ENCODE measurements at places on chromosomes 4 and X.

DNA sequence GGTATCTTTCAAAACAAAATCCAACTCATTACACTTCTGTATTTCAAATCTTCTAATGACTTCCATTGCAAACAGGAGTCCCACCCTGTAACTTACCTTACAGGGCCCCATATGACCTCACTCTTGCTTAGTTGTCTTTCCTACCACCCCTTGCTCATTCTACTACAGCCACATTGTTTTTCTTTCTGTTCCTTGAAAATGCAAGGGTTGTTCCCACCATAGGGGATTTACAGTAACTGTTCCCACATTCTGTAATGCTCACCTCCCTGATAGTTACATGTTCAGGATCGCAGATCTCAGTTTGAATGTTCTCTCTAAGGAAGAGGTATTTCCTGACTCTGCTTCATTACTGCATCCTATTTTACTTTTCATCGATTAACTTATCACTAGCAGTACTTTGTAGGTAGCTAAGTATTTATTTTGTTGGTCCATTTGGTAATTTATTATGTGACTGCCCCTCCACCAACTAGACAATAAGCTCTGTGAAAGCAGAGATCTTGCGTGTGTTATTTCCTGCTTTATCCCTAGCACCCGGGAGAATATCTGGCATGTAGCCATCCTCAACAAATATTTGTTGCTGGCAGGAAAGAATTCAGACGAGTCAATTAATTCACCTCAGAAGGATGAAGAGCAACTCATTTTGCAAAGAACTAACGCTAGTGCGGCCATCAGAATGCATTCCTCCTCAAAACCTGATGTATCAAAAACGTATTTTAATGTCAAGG lies 21.4 kb downstream of the MAOB start:
- ATAC-seq, result no peak

DNA sequence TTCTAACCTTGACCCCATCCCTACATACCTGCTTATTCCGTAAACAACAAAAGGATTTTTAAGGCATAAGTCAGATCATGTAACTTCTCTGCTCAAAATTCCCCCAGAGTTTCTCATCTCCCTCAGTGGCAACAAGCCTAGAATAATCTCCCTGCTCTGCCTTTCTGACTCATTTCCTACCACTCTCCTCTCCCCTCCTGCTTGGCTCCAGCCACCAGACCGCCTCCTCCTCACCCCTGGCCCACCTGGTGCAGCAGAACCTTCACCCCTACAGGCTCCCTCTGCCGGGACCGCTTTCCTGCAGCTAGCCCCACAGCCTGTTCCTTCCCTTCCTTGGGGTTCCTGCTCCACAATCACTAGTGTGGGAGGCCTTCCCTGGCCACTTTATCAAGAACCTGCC lies 32.1 kb downstream of the TSPAN5 start:
- peak; percentile 54 for ATAC-seq

- ATAC-seq, result no peak
Observed at GRCh38 chr4:3293401-3294391, 875 bp downstream of the RGS12 start.

GRCh38 chr4:67725981-67726380 lies 25.0 kb upstream of the UBA6 start:
- ATAC-seq, result no peak

DNA sequence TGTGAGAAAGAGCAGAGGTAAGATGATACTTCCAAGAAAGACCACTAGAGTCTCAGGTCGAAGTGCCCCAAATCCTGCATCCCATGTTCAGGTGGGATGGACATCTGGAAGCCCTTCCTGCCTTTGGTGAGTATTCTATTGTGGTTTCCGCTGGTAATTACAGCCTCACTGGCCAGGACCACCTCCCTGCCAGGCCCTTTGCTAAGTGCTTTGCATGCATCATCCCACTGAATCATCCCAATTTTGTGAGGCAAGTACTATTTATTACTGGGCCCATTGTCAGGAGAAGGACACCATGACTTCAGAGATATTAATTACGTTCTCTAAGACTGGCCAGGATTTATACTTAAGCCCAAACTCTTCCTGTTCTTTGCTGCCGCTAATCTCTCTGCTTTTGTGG lies 10.7 kb upstream of the PASD1 start:
- no peak for ATAC-seq

GRCh38 chr4:94813221-94813620 lies 55.5 kb downstream of the BMPR1B start:
- no peak for ATAC-seq

GRCh38 chr4:111494471-111494870 lies 650.8 kb upstream of the FAM241A start:
- no peak for ATAC-seq

DNA sequence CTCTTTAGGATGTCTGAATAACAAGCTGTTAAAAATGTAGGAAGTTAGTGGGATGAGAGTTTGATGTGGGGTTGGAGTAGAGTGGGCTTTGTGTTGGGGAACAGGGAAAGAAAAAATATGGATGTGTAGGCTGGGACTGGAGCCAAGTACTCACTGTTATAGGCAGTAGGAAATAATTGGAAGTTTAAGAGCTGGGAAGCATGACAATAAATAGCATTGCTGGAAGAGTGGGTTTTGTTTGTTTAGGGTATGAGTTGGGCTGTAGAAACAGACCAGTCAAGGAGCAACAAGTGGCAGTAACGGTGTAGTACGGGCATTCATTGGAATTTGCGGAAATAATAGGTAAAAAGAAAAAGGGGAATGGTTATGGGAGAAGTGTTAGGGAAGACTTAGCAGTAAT lies 81.6 kb downstream of the KDM6A start:
- no peak for ATAC-seq

DNA sequence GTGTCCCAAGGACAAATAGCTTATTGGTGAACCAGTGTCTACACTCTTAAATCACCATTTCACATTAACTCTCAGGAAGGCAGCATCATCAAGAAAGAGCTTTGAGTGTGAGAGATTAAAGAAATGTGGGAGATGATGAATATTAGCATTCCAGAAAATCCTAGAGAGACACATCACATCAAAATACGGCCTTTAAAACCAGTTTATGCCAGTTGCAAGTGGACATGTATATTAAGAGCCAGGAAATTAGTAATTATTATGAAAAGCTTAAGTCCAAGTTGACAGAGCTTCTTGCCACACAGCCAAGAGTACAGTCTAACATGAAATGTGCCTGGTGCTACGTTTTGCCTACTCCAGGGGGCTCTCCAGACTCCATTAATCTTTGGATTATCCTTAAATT lies 503.0 kb upstream of the BOD1L1 start:
- ATAC-seq, result no peak

- ATAC-seq, result no peak
Observed at GRCh38 chr4:89483833-89484232, 176.2 kb upstream of the GPRIN3 start.

DNA sequence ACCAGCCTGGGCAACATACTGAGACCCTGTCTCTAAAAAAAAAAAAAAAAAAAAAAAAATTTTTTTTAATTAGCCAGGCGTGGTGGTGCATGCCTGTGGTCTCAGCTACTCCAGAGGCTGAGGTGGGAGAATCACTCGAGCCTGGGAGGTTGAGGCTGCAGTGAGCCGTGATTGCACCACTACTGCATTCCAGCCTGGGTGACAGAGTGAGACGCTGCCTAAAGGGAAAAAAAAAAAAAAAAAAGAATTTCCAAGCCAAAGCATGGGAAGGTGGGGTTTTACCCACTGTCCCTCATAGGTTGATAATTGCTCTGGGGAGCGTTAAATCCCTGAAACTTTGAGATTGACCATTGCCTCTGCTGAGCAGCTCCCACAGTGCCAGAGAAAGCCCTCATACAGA lies 427.5 kb downstream of the BCOR start:
- no peak for ATAC-seq

Data from motor neuron (in vitro differentiated cells).